ENCODE measurements at places on chromosomes 3 and 15.

GRCh38 chr15:25184356-25185155 lies 229.8 kb downstream of the SNRPN start:
- DNase-seq: no peak

- no peak for DNase-seq
Measured at GRCh38 chr15:69036826-69037225, 22.3 kb downstream of the NOX5 start.

- DNase-seq: no peak
Measured at GRCh38 chr3:131901686-131902085, 133.1 kb downstream of the CPNE4 start.

- no peak for DNase-seq
Measured at GRCh38 chr15:74903676-74904075, 3.0 kb downstream of the FAM219B start.

GRCh38 chr3:62951037-62951613 lies 75.9 kb upstream of the CADPS start:
- no peak for DNase-seq

DNA sequence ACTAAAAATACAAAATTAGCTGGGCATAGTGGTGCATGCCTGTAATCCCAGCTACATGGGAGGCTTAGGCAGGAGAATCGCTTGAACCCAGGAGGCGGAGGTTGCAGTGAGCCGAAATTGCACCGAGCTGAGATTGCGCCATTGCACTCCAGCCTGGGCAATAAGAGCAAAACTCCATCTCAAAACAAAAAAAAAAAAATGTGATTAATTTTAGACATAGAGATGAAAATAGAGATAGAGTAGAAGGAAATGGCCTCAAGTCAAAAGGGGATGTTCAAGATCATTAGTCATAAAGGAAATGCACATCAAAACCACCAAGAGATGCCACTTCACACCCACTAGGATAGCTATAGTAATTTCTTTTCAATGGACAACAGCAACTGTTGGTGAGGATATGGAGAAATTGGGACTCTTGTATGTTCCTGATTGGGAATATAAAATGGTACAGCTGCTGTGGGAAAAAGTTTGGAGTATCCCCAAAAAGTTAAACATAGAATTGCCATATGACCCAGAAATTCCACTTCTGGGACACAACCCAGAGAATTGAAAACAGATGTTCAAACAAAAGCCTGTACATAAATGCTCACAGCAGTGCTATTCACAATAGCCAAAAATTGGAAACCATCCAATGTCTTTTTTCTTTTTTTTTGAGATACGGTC lies 55.4 kb downstream of the ABHD2 start:
- DNase-seq: no peak

DNA sequence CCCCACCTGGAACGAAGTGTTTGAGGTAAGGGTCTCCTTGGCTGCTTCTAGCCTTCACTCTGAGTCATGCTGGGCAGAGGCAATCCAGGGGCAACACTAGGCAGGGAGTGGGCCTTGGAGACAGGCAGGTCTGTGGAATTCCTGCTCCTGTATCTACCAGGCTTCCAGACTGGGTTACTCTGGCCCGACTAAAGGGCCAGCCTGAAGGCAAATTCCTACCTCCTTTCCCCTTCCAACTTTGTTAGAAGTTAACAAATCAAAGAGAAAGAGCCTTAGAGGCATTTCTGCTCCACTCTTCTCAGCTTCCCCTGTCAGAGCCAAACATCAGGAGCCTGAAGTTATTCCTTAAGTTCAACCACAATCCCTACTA lies 30.1 kb downstream of the ESYT3 start:
- no peak for DNase-seq

- DNase-seq: no peak
Measured at GRCh38 chr3:109926376-109926775, 589.0 kb upstream of the DPPA4 start.

- no peak for DNase-seq
Measured at GRCh38 chr15:98455904-98456303, 192.4 kb upstream of the IGF1R start.

DNA sequence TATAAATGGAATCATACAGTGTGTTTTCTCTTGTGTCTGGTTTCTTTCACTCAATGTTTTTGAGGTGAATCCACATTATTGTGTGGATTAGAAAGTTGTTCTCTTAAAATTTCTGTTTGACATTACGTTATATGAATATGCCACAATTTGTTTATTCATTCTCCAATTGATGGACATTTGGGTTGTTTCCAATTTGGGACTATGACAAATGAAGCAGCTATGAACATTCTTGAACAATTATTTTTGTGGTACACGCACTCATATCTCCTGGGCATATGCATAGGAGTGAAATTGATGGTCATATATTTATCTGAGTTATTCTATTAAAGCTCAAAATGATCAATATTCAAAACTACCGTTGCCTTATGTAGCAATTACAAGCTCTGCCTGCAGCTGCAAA lies 5.3 kb upstream of the THRB start:
- no peak for DNase-seq

- DNase-seq: no peak
Measured at GRCh38 chr3:143151004-143151731, 31.6 kb downstream of the CHST2 start.

DNA sequence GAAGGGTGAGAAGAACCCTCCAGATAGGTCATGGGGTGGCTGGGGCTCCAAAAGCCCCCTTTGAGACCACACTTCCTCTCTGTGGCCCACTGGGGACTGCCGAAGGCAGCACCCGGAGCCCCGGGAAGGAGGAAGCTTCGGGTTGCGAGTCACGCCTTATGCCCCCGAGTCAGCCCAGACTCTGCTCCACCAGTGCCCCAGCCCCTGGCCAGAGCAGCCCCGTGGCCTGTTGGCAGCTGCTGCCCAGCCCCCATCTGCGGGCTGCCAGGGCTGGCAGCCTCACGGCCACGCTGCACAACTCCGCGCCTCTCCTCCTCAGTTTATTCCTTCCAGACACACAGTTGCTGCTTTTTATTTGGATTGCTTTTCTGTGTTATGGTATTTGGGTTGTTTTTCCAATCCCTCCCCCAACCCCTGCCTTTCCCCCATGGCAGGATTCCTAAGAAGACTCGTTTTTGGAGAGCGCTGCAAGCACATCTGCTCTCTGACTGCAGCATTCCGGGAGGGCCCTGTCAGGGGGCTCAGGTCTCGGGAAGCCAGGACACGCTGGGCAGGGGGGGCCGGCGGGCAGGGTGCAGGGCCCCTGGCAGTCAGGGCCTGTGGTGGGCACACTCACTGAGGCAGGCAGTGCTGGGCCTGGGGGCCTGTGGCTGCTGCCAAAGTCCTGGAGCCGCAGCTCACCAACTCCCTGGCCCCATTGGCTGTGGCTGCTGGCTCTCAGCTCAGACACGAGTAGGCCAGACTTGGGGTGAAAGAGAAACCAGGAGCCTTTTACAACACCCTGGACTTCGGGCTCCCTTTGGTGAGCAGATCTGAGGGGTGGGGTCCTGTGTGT lies 20.2 kb downstream of the MAGEF1 start:
- DNase-seq: no peak

DNA sequence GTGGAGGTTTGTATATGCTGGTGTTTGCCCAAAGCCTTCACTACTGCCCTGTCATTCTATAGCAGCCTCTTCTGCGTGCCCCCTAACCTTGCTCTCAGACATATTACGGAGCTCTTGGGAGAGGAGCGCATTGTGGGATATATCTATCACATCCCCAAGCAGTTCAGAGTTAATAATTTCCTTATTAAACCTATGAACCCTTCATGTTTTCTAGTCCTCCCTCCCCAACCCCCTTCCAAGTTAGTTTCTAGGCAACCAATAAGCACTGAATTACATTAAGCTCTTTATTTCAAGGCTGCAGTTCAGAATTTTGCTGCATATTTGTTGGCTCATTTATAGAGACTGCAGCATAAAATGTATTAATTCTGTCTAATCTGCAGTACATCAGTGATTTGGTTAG lies 57.3 kb upstream of the GRM7 start:
- DNase-seq: no peak

- no peak for DNase-seq
Measured at GRCh38 chr15:92709110-92709790, 53.7 kb upstream of the FAM174B start.

GRCh38 chr15:85430406-85431204 lies 50.2 kb downstream of the AKAP13 start:
- no peak for DNase-seq

DNA sequence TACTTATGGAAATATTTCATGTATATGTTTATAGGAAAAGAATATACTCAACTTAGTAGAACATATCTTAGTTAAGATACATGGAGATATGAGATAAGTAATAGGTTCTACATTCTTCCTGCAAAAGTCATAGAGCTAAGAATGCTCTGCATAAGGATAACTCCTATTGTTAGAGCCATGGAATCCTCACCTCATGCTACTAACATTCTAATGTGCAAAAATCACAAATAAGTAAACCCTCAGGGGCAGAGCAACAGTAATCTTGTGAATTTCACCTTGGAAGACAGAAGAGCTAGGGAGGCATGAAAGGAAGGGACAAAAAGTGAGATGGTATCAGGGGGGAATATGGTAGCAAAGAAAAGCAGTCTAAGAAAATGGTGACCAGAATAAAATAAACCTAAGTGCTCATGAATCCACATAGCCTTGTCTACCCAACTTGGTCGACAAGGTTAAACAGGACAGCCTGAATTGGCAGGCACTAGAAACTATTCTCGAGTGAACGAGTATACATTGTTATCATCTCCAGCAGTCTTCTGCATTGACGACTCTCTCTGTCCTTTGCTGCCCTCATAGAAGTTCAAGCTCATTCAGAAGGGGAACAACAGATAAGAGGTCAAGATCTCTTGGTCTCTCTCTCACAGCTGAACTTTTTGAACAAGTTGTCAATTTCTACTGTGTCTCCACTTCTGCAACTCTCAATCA lies 52.8 kb downstream of the XRN1 start:
- no peak for DNase-seq

GRCh38 chr3:32113981-32114545 lies 7.6 kb downstream of the GPD1L start:
- DNase-seq: peak; percentile 33

DNA sequence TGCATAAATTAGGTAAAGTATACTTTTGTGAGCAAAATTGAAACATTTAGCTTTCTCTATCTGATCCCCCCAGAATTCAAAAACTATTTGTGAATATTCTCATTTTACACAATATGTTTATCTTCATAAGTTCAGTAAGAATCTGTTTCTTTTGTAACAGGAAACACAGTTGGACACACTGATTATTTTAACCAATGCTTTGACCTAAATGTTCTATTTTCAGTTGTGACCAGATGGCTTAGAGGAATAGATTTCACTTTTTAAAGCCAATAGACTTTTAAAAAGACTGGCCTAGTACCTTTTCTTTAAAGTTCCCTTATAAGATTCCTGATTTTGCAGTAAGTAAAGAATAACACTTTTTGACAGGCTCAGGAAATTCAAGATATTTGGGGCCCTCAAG lies 74.0 kb upstream of the STRIT1 start:
- no peak for DNase-seq

DNA sequence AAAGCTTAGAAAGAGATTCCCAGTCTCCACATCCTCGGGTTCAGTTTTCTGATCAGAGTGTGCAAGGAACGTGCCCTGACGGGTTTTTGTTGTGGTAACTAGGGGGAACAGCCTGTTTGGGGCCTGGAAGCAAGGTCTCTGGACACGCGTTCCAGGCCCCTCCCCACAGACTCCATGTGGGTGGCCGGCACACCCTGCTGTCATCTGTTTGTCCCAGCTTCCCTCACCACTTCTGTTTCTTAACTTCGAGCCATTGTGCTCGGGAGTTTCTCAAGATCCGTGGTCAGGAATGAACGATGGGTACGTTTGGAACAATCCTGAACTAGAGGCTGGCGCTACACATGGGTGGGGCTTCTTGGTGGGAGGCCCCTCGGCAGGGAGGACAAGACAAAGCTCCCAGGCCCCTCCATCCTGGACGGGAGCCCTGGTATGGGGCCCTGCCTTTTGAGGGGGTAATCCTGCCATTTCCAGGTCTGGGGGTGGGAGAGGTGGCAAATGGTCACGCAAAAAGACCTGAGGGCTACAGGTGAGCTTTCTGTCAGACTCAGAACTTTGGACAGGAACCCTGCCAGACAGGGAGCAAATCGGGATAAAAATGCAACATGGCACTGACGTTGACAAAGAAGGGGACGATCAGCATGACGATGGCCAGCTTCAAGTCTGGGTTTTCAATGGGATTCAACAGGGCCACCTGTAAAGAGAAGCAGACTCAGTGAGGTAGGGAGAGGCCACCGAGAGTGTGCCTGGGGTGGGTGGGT lies 8.5 kb upstream of the MUSTN1 start:
- DNase-seq: no peak

DNA sequence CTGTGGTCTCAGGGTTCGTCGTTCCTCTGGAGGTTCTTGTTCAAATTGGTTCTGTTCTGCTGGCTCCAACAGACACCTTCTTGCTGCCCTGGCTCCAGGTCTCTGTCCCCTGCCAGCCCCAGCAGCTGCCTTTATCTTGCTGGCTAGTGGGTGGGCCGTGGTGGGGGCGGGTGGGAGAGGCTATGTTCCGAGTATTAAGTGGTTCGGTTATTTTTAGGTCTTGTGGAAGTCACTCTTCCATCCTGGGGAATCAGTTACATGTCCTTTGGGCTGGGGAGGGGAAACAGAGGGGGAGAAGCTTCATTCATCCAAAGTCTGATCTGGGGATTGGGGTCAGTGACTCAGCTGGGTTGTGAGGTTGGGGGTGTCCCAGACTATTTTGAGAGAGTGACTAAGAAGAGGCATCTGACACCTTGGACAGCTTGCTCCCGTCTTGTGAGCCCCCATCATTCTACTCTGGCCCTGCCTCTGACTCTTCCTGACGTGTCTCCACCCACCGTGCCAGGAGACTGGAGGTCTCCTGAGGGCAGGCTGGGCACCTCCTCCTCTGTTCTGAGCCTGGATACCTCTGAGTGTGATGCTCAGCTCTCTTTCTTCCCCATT lies at the start of gene XIRP1:
Gene XIRP1, minus strand, starts transcription at position 106 of the 603 bp plus-strand sequence. CDS start 3,150 bp downstream, outside the sequence.
- DNase-seq: no peak

DNA sequence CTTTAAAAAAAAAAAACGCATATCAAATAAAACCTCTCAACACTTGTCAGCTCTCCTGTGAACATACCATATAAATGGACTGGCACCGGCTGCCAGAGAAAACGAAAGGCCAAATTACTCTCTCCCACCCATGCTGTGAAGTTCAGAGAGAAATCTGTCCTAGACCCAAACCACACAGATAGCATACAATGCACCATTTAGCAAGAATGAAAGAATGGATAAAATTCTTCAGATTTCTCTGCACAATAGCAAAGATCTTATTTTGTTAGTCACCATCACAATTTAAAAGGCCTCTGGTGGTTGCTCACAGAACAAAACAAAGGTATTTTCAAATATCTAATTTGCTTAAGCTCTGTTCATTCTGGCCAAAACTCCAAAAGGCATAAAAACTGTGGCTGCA lies 93.9 kb upstream of the BHLHE40 start:
- DNase-seq: no peak

DNA sequence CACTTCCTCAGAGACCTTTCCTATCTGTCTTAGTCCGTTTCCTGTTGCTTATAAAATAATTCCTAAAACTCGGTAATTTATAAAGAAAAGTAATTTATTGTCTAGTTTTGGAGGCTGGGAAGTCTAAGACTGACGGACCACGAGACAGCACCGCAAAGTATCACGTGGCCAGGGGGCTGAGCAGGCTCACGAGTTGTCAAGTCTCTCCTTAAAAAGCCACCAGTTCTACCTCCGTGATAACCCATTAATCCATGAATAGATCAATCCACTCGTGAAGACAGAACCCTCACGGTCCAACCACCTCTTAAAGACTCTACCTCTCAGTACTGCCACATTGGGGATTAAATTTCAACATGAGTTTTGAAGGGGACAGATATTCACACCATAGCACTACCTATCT lies 821 bp downstream of the LINS1 start:
- peak; percentile 69 for DNase-seq
